ENCODE measurements at places on chromosomes 3 and 15.

DNA sequence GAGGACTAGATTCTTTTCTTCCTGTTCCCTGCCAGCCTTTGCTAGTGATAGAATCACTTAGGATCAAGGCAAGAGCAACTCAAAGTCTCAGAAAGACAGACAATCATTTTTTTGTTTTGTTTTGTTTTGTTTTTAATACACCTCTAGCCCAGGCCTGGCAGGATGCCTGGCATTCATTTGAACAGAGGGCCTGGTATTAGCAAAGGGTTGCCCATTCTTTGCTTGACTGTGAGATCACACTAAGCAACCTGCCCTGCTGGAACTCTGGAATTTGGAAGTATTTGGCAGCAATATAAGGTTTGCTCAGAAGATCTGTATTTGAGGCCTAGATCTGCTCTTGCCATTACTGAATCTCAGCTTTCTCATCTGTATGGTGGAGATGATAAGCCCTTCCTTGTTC is 21.8 kb upstream of the ATP13A5 start:
- DNase-seq = no peak

DNA sequence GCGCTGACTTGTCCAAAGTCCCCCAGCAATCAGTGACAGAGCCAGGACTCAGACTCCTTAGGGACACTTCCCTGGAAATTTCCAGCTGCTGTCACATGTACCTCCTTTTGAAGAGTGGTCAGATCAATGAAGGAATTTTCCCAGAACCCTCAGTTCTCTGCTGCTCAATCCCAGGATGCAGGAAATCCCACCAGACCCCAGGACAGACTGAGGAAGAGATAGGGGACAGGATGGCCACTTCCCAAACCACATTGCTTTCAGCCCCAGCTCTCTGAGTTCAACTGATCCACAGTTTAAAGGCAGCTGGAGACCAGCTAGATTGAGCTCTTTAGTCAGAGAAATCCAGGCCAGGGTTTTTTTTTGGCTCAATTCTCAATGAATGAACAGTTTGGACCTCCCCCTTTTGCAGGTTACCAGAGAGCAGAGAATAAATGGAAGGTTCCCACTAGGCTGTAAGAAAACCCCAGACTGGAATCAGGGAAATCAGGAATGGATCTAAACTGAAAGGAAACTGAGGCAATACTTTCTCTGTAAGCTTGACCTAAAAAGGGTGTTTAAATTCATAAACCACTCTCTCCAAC is 1.5 kb downstream of the CYP1A1 start:
- no peak for DNase-seq

DNA sequence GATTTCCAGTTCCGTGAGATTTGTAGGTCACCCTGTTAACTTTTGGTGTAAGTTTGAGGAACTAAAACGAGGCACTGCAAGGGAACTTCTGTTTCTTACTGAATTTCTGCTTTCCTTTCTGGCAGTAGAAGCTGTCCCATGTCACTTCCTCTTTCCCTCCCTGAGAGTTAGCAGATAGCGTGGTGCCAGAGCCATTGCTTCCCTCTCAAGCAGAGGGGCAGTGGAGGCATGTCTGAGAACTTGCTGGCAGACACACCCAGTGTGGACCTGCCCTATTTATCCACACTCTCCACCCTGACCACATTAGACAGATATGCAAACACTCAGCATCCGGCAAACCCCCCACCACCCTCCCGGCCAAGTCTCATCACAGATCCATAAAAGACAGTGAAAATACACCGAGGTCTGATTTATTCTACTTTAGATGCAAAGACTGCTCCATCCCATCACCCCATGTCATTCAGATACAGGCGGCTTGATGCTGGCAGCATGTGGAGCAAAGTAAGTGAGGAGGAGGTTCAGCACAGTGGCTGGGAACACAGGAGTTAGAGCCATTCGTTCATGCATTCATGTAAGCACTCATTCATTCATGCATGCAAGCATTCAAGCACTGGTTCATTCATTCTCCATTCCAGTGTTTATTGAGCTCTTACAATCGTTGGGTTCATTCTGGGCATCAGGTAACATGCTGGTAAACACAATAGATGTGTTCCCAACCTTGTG is 324.7 kb downstream of the SHQ1 start:
- no peak for DNase-seq

GRCh38 chr3:174482541-174482940 is 376.6 kb upstream of the NAALADL2 start:
- no peak for DNase-seq

- peak; percentile 71 for DNase-seq
Measured at GRCh38 chr15:88897456-88898194, 2.3 kb upstream of the HAPLN3 start.

GRCh38 chr3:39110041-39110639 is 2.7 kb downstream of the TTC21A start:
- DNase-seq = no peak

- no peak for DNase-seq
Measured at GRCh38 chr3:159798951-159799350, 189.7 kb upstream of the IL12A start.

- no peak for DNase-seq
Measured at GRCh38 chr15:75551091-75551490, 28.0 kb downstream of the PTPN9 start.

DNA sequence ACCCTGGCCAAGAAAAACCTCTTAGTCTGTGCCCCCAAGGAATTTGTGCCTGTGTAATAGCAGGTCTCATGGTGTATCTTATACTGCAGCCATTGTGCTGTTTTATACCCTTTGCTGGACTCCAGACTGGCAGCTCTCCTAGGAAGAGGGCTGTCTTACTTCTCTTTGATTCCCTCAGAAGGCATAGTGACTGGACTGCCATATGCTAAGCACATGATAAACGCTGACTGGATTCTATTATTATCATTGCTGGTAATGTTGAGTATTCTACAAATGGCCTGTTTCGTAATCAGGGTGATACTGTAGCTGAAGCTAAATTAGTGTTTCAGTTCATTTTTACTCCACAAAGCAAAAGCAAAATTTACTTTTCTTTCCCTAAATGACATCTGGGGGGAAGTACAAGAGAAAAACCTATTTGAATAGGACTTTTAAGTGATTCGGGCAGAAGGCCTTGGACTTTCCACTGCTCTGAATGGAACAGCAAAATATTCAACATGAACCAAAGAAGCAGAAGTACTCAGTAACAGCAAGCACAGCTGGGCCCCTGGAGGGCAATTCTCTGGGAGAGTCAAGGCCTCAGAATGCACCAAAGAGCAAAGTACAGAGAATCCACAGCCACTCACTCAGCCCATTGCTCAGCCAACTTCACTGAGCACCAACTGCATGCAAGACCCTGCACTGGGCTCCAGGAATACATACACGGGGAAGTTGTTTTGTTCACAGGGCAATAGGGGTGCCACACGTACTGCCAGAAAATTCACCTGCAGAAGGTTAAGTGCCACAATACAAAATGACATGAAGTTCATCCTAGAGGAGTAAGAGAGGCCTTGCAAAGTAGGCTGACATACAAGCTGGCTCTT is 7.9 kb upstream of the BCL2A1 start:
- DNase-seq = no peak

- DNase-seq = no peak
Measured at GRCh38 chr3:124676236-124676635, 54.0 kb upstream of the UMPS start.

GRCh38 chr3:174441588-174442301 is 417.4 kb upstream of the NAALADL2 start:
- no peak for DNase-seq

GRCh38 chr3:77040926-77041722 is 1.2 kb downstream of the ROBO2 start:
- DNase-seq = no peak

- no peak for DNase-seq
Measured at GRCh38 chr3:58563386-58564035, 13.7 kb downstream of the FAM107A start.

DNA sequence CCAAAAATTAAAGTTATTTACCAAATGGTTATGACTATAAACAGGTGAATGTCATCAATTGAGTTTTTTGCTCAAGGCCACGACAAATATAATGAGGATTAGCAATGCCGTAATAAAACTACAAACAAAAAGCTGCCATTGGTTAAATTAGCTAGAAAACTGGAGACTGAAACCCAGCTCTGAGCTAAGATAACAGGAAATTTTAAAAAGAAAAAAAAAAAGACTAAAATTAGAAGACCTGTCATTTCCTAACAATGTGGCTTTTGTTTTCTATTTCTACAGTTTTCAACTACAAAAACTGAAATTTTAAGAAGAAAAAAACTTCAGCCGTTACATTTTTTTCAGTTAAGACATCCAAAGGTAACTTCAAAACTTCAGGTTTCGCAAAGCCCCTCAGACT is 9.7 kb downstream of the SLC12A6 start:
- no peak for DNase-seq

GRCh38 chr3:13235079-13235478 is 161.8 kb upstream of the IQSEC1 start:
- no peak for DNase-seq

DNA sequence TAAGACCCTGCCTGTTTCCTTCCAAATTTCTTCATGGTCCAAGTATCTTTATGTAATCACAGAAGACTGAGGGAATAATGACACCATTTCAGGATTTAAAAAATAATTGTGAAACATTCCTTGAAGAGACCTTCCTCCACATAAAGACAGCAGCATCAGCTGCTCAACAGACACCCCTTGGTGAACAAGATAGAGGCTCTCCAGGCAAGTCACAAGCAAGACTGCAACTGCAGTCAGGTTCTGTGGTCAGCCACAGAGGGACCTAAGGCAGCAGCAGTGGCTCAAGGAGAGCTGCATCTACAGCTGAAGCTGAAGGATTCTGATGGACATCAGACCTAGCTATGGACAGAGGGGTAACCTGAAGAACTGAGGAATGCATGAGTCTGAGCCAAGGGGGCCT is 97.2 kb upstream of the C3orf80 start:
- no peak for DNase-seq

DNA sequence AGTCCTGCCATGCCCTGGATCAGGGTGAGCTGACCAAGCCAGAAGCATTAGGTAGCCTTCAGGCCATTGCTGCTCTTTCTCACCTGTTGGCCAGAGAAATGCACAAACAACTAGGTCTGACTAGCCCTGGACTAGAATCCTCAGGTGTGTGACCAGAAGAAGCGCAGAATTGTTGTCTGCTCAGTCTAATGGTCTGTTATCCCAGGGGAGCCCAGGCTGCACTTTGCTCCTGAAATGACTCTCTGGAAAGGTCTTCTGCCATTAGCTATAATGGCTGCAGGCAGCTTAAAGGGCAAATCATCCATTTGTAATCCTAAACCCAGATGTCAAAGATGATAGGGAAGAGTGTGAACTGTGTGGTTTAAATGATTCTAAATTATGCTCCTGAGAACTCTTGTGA is 246.1 kb downstream of the NFKBIZ start:
- DNase-seq = no peak

GRCh38 chr3:149660462-149660861 is 2.6 kb upstream of the WWTR1 start:
- no peak for DNase-seq

GRCh38 chr3:188881954-188882641 is 289.7 kb upstream of the TPRG1 start:
- no peak for DNase-seq

DNA sequence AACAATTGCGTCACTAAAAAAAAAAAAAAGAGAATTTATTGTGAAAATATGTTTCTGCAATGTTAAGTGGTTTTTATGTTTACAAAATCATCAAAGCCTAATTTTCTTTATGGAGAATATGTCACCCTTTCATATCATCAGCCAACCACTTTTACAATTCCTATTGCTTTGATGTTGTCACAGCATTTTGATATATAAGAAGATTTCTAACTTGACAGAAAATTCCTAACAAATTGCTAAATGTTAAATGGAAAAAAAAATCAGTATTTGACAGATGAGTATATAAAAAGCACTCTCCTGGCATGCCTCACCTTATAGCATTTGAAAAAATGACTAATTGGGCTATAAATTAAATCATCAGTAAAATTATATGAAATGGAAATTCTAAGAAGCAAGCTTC is 1457.3 kb upstream of the ALCAM start:
- DNase-seq = no peak

DNA sequence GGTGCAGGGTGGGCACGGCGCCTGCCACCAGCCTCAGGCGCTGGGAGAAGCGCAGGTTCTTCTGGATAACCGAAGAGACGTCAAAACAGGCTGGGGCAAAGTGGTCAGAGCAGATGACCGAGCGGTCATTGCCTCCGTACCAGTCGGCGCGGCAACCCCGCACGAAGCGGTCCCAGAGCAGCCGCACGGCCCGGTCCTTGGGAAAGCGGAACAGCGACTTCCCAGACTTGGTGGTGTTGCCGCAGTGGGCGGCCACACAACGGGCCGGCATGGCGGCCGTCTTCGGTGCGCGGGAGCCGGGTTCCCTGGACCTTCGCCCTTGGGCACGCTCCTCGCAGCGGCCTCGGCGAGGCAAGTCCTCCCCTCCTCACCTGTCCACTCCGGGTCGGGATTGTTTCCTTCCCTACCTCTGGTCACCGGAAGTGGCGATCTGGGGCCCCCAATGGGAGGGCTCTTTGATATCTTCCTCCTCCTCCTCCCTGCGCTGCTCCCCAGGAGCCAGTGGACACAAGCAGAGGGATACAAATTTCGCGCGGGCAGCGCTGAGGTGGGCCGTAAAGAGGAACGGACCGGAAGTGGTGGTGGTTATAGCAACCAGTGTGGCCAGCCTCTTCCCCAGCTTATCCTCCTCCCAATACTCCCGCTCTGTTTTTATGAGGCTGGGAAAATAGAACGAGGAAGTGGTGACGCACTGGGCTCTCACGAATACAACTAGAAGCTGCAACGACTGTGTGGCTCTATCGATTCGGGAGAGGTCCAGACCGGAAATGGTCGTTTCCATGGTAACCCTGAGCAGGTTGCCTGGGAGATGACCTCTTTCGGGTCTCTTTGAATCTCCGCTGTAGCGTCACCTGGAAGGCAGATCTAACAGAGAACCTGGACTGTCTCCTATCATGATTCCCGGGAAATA is at the start of the genes LRRC49 and THAP10:
Gene LRRC49 (plus strand): TSS at position 825 of the 910 bp plus-strand sequence. CDS start 69 bp downstream, at position 894.
Gene THAP10 (minus strand): TSS at position 432 of the 910 bp plus-strand sequence. CDS start 161 bp downstream, at position 271.
- no peak for DNase-seq

- DNase-seq = no peak
Measured at GRCh38 chr3:107271787-107272387, 105.4 kb upstream of the CCDC54 start.

- no peak for DNase-seq
Measured at GRCh38 chr3:16243706-16244490, 20.8 kb downstream of the DPH3 start.

DNA sequence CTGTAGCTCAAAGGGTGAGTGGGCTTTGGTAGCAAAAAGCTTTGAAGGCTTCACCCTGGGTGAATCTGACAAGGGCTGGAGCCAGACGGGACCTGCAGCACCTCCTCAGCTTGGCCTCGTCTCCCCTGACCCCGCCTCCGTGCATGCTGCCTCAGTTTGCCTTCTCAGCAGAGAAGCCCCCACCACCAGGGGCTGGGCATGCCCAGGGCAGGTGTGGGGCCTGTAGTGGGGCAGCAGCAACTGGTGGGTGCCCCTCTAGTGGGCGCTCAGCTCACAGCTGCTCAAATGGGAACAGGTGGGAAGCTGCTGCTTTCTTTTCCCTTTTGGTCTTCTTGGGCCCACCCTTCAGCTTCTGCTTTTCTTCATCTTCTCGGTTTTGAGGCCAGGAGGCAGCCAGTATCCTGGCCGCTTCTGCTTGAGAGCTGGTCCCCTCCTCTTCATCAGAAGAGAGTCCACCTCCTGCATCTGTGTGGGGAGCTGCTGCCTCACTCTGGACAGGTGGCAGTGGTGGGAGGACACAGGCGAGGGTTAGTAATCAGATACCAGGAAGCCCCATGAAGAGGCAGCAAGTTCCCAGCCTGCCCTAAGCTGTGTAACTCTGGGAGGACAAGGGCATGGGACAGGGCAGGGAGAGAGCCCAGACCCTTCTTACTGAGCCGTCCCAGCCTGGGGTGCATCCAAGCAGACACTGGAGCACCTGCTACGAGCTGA is 21.0 kb downstream of the TMEM43 start:
- DNase-seq = no peak

Measured in effector memory CD4-positive, alpha-beta T cell (primary cell).